Subcutaneous preadipocyte (primary cell): ENCODE measurements at places on chromosomes 11 and 22. TPM values are rescaled to one million over a fixed set of nuclear protein-coding genes. Genes with fewer than 3 reads are reported as not detected.

Gene ENTHD1
- not detected in 2 replicates for total RNA-seq

Gene LYVE1
- 0.37 TPM in 1 of 2 replicates, not detected in the other for total RNA-seq

Gene OR52H1
- not detected in 2 replicates for total RNA-seq

Gene COX8A
- total RNA-seq = 264 and 429 TPM in 2 replicates

Gene MIOX
- total RNA-seq = 0.20 TPM in 1 of 2 replicates, not detected in the other

Gene SYT7
- 7.4 and 11.0 TPM in 2 replicates for total RNA-seq

Gene IL17REL
- total RNA-seq = not detected in 2 replicates

Gene INPP5J
- total RNA-seq = under 0.01 and 0.39 TPM in 2 replicates

Gene PLAAT4
- 2.3 and 4.8 TPM in 2 replicates for total RNA-seq

Gene VPREB1
- not detected in 2 replicates for total RNA-seq

Gene ANGPTL5
- 0.39 and 0.73 TPM in 2 replicates for total RNA-seq

Gene CFL1
- 768 and 957 TPM in 2 replicates for total RNA-seq

Gene HSCB
- total RNA-seq = 15.2 and 16.5 TPM in 2 replicates

Gene GLB1L2
- 1.1 and 3.5 TPM in 2 replicates for total RNA-seq
